ENCODE measurements at places on chromosomes 2 and 18.

GRCh38 chr2:154198866-154199265 lies 327.1 kb downstream of the GALNT13 start:
- DNase-seq: no peak

DNA sequence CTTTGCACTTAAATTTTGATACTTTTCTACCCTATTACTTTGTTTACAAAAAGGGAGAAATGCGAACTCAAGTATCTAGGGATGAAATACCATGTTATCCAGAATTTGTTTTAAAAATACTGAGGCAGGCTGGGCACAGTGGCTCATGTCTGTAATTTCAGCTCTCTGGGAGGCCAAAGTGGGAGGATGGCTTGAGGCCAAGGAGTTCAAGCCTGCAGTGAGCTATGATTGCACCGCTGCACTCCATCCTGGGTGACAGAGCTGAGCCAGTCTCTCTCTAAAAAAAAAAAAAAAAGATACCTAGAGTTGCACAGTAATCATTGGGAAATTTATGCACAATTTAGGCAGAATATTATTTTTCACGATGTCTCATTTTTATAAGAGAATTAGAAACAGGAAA lies 12.4 kb upstream of the VAPA start:
- DNase-seq: no peak

- no peak for DNase-seq
These were observed 1.8 kb upstream of the ALPP start for GRCh38 chr2:232376713-232377112.

DNA sequence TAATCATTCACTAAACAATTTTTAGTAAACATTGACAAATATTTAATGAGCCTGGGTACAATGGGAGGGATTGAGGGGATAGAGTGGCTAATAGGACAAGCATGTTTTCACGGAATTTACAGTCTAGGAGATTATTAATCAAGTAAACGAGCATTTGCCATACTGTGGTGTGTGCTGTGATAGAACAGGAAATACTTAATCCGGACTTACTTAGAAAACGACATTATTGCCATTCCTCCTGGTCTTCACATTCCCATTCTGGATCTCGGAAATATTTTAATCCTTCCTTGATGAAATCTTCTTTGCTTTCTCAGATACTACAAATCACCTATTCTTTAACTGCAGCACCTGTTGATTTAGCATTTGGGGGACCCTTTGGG lies 905 bp downstream of the TTLL4 start:
- DNase-seq: no peak

DNA sequence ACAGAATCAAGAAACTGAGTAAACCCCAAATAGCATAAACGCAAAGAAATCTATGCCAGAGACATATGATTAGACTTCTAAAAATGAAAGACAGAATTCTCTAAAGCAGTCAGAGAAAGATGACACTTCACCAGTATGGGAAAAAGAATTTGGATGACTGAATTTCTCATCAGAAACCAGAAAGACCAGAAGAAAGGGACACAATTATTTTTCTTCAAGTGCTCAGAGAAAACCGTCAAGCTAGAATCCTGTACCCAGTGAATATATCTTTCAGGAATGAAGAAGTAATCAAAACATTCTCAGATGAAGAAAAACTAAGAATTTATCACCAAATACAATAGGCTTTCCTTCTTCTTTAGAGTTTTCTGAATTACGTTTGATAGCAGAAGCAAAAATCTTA lies 14.2 kb upstream of the ESPNL start:
- DNase-seq: no peak

DNA sequence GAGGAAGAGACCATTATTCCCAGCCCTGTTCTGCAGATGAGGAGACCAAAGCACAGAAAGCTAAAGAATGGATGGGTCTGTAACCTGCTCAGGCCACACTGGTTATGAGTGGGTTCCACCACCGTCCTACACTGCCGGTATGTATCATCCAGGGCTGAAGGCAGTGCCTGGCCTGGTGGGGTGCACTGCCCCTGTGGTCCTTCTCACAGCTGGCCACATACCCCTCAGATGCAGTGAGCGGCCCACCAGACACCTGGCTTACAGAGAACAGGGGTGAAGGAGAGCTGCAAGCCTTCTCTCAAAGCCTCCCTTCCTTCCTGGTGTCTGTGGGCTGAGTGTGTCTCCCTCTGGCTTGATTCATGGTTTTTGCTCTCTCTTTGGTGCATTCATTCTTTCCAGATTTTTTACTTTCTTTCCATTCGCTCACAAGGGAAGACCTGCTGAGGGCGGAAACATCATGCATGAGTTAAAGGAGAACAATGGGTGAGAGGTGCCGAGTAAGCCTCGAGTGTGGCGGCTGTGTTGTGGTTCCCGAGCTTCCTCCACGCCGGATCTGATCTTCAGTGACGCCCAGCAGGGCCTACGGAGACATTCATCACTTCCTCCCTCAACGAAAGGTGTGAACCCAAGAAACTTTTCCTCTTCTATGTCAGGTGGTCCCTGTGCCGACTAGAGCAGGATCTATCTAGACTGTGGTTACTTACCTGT lies 62.1 kb upstream of the REL start:
- DNase-seq: no peak

GRCh38 chr2:224837558-224837957 lies 121.4 kb upstream of the CCDC195 start:
- DNase-seq: no peak
